NK-92 treated with Interleukin-12 subunit alpha and Interleukin-12 subunit beta, amount 100 ng/mL, for 24 hours (cell line): ENCODE measurements at places on chromosomes 7 and 10.
A peak's percentile ranks its signal among the peaks of the same experiment; 100 is the strongest.

DNA sequence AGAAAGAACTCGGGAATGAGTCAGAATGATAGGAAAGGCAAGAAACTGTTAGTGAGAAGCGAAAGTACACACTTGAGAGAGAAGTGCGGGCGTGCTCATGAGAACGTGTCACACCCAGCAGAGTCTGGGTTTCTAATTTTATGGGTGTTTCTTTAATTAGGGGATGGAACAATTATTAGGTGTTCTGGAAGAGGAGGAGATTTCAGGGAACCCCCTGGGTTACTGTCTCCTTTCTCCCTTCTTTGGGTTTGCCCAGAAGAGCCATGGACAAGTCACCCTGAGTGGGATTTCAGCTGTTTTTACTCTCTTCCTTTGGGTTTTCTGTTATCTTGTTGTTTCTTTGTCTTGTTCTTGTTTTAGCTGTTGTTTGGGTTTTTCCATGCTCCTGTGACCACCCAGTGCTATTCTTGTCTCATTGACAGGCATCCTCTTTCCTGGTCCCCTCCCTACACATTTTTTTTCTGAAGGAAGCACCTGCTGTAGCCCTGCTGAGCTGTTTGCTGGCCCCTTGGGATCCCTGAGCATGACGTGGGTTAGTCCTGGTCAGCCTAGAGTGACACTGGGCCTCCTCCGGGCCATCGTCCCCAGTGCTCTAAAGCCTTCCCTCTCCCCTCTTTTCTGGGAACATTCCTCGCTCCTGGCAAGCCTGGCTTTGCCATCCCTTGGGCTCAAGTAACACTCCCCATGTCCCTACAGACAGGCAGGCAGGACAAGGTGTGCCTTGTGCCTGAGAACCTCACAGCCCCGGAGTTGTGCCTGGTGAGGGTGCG is 3.5 kb downstream of the SH2D4B start:
- no peak for DNase-seq

DNA sequence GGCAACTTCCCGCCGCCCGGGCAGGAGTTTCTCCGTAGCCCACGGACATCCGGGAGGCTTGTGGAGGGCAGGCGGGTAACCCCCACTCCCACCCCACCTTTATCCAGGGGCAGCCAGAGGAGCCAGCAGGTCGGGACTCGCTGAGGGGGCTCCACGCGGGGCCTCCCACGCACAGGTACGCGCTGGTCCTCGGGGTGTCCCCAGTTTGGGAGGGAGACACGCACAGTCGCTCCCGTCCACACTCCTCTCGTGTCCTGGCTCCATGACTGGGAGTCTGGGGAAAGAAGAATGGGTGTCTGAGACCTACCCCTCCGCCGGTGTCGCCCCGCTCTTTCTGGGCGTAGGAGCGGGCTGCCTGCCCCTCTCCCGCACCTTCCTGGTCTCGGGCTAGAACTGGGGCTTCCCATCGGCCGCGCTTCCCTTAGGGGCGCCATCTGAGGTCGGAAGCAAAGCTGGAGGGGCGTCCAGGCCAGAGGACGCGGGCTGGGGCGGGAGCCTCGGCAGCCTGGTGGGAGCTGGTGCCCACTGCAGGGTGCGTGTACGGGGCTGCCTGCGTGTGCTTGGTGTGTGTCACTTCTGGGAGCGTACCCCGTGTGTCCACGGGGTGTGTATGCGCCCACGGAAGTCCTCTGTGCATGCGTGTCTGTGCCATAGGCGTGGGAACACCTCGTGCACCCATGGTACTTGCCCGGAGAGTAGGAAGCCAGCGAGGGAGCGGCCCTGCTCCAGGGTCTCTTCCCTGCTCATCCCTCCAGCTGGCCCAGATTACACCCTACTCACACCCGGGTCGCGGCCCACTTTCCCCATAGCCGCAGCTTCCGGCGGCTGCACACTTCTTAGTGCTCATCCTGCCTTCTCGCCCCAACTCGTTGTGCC is 73.0 kb upstream of the LEP start:
- no peak for DNase-seq

DNA sequence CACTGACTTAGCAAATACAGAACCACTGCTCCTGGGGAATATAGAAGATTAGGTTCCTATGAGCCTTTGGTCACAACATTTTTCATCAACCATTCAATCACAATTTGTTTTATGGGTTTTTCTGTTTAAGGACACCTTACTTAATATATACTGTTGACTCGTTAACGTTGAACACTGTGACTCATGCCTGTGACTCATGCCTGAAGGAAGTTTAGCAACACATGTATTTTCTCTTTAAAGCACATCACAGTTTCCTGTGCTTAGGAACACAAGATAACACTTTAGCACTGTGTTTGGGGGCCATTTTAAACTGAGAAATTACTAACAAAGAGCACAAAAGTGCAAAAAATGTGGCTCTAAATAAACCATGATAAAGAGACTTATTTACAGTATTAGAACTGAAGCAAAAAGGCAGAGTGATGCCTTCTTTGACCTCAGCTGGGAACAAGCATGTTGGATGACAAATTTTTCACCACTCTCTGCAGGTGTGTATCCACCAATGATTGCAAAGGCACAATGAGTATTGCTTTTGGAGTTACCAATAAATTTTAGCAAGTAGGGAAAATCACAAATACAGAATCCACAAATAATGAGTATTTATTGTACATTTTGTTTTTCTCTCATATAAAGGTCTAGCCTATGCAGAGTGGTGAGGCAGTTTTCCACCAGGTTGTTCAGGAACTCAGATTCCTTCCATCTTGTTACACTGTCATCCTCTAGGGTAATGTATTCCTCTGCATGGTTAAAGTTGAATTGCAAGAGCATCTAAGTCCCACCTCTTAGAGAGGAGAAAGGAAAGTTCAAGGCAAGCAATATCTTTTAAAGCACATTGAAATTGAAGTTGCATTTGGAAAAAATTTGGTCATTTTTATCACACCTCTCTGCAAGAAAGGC is 7.3 kb downstream of the FGFBP3 start:
- DNase-seq = peak; percentile 48

- DNase-seq = no peak
These were observed 290.7 kb upstream of the KIAA1217 start for GRCh38 chr10:23918090-23918723.

DNA sequence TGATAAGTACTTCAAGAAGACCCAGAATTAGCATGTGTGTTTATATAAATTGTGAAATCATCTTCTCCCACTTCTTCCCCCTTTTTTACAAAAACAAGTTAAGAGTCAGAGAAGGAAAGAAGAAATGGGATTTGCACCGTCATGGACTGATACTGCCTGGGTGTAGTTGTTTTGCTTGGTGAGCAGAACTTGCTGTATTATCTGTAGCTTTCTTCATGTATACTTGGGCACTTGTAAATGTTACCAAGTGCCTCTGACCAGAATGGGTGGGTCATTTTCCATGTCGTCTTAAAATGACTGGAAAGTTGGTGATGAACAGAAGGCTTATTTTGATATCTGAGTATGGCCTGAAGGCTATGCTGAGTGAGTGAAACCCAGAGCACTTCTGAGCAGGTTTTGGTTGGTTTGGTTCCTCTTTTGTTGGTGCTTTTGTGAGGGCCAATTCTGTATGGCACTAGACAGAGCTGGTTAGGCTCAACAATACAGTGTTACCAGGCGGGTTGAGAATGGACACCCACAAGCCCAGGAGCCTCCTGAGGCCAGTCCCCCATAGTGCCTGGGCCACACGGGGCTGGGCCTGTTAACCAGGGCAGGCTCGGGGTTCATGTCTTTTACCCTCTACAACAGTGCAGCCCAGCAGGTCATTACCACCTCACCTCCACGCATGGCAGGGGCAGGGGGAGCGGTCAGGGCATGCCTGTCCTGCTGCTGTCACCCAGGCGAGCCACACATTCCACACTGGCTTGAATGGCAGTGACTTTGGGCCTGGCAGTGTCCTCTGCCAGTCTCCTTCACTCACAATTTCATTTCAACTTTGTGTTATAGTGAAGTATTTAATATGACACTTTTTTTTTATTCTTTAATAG is 115.1 kb downstream of the CCNY start:
- DNase-seq = no peak

DNA sequence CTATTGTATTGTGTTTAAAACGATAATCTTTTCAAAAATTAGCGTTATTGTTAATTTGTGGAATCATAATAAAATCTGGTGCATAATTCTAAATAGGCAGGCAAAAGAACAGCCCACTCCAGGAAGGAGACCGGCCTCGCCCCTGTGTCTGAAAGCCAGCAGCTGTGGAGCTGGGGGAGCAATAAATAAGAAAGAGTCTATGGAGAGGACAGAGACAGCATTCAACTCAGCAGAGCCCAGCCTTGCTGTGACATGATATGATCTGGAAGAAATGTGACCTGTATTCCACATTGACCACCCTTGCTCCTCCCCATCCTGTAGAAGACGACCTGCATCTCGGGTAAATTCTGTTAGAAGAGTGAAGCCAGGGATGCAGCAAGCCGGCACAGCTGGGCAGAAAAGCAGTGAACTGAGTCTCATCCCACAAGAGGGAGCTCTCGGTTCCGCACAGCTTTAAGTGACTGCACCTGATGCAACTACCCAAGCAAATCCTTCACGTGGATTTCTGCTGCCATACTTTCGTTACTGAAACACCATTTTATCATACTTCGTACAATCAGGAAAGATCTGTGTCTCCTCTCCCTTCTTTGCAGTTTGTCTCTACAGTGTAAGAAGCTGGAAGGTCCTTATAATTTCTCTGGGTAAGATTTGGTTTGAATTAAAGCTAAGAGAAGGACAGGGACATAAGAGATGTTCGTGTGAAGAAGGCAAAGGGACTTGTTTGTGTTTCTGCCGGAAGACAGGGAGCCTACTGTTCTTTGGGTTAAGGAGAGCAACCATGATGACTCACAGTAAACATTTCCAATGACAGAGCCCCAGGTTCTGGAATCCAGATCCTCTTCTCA is 427.1 kb downstream of the GPAM start:
- peak; percentile 12 for DNase-seq

DNA sequence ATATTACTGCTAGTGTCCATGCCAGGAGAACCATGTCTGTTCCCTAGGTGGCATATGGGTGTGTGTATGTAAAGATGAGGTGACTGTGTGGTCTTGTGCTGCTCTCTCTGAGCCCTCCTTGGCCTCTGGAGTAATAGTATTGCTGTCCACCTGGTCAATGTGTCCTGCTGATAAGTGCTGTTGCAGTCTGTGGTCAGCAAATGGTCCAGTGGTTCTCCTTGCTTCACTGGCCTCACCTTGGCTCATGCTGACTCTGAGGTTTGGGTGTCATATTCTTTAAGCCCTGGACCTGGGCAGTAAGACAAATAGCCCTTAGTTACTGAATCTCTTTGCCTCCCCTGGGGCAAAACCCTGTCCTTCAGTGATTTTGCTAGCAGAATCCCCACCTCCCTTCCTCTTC is 56.8 kb downstream of the TPST1 start:
- no peak for DNase-seq

DNA sequence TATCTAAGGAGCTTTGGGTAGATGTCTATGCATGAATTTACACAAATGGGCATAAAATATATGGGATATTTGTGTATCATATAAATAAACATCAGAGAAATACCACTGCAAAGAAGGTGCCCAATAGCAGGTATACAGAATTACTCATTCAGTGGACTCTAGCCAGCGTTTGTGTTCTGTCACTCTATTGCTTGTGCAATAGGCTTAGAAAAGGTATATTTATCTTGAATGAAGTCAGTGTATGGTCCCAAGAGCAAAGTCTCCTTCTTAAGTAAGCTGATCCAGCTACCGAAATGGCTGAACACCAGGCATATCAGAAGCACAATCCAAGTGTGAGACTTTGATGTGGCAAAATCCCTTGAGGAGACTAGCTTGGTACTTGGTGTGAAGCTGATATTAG is 1058.4 kb downstream of the SORCS1 start:
- no peak for DNase-seq

- DNase-seq = no peak
These were observed 713 bp upstream of the GRIFIN start for GRCh38 chr7:2476776-2477446.

- DNase-seq = no peak
These were observed 13.5 kb upstream of the LRGUK start for GRCh38 chr7:134113655-134114054.

DNA sequence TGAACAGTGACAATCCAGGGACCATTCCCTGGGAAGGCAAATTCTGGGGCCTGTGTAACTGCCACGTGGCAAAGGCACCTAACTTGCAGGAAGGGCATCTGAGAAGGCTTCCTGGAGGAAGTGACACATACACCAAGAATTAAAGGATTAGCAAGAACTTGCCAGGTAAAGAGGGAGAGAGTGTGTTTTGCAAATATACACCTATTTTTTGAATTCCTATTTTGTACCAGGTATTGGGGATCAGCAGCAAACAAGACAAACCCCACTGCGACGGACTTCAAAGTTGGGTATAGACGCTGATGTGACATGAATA is 206.5 kb upstream of the ZMIZ1 start:
- DNase-seq = no peak

GRCh38 chr10:90126256-90126595 is 424.8 kb downstream of the KIF20B start:
- no peak for DNase-seq

- DNase-seq = no peak
These were observed 35.3 kb downstream of the AMZ1 start for GRCh38 chr7:2723138-2723850.

DNA sequence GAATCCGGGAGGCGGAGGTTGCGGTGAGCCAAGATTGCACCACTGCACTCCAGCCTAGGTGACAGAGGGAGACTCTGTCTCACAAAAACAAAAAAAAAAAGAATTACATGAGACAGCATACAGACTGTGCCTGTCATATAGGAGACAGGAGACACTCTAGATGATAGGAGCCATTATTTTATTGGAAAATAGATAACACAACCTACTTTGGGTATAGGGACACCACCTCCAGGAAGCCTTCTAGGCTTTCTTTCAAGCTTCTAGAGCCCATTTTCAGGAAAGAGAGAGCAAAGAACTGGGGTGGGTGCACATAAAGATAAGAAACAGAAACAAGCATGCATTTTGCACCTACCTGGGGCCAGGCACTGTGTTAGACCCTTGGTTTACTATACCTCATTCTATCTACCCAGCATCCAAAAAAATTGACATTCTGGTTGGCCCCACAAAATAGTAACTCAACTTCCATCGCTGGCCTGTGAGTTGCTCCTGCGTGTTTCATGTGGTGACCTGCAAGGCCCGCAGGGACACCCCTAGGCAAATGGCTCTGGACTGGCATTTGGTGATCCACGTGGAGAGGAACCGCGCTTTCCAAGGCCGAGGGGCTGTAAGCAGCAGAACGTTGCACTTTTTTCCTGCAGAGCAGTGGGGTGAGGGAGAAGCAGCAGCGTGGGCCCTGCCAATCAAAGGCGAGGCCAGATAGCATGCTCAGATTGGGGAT is 57.1 kb upstream of the CACUL1 start:
- DNase-seq = no peak

- no peak for DNase-seq
These were observed 614.0 kb upstream of the AUTS2 start for GRCh38 chr7:68984306-68984705.

DNA sequence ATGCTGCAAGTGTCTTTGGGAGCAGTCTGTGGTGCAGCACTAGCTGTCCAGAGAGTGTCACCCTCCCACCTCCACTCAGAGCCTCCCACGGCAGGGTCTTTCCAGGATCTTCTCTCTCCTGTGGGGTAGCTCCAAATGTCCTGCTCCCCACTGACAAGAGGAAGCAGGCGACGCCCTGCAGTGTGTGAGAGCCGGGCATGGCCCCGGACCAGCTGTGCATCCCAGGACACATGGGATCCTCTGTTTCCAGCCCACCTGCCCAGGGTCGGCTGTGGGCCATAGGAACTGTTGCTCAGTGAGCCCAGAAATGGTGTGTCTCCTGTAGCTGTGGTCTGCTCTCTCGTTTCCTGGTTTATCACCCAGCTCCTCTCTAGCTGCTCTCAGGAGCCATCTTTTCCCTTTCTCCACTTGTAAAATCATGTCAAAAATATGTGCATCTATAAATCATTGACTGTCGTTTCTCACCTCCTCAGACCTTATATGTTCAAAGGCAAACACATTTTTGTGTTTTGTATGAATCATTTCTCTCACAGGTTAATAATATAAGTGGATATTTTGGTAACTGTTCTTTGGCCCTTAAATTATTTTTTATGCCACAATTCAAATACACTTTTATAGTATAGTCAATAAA is 74.9 kb downstream of the VWC2 start:
- no peak for DNase-seq
